HS-27A (cell line): ENCODE measurements at places on chromosomes 6 and 20.
A peak's percentile ranks its signal among the peaks of the same experiment; 100 is the strongest.

- no peak for DNase-seq
Observed at GRCh38 chr20:16666272-16666671, 63.6 kb upstream of the SNRPB2 start.

DNA sequence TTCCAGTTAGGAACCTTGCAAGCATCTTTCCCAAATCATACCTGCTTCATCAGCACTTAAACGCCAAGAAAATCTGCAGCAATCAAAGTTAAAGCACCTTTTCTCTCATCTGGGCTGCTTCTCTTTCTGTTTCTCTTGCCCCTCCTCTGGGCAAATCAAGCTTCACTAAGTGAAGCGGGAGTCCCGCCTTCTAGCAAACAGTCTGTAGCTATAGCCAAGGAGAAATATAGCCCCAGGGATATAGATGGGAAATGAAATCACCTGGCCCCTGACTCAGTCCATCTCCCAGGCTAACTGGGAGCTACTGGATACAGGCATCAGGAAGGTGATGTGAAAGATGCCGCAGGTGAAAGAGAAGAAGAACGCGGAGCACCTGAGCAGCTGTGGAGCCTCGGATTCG, 481.9 kb downstream of the C6orf118 start:
- DNase-seq = no peak

DNA sequence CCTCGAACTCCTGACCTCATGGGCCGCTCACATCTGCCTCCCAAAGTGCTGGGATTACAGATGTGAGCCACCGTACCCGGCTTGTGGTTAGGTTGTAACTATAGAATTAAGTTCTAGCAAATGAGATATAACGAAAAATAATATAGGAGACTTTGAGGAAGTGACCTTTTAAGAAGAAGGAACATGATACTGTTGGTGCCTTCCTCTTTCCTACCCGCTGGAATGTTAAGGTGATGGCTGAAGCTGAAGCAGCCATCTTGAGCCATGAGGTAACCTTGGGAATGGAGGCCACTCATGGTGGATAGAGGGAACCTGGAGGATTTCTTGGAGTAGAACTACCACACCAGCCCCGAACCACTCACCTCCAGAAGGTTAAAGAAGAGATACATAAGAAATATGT, 48.1 kb upstream of the MDGA1 start:
- no peak for DNase-seq

GRCh38 chr6:34836451-34836850, 44.6 kb downstream of the BLTP3A start:
- DNase-seq = no peak

- no peak for DNase-seq
Observed at GRCh38 chr20:46308258-46309157, at the start of gene CDH22. CDH22 (minus strand) TSS chr20:46308498; CDS start chr20:46251294, 57,204 bp downstream.

DNA sequence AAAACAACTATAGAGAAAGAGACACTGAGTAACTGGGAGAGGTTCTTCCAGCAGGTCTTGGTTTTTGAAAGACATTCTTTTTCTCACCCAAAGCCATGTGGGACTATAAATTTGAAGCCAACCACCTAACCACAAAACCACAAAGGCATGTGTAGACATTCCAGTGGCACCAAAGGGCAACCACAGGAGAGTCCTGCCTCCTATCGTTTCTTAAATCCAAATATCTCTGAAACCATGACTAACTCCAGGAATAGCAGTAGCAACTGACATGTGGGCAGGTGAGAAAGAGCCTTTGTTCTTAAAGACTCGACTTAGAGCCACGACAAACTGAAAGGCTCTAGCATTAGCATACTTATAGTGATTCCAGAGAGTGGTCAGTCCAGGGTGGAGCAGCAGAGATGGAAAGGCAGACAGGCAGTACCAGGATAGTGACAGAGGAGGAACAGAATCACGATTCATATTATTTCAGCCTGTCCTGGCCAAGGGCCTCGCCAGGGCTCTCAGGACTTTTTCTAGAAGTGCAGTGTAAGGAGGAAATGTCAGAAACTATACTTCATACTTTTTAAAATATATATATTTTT, 9.4 kb upstream of the COL9A1 start:
- DNase-seq = peak; percentile 53

DNA sequence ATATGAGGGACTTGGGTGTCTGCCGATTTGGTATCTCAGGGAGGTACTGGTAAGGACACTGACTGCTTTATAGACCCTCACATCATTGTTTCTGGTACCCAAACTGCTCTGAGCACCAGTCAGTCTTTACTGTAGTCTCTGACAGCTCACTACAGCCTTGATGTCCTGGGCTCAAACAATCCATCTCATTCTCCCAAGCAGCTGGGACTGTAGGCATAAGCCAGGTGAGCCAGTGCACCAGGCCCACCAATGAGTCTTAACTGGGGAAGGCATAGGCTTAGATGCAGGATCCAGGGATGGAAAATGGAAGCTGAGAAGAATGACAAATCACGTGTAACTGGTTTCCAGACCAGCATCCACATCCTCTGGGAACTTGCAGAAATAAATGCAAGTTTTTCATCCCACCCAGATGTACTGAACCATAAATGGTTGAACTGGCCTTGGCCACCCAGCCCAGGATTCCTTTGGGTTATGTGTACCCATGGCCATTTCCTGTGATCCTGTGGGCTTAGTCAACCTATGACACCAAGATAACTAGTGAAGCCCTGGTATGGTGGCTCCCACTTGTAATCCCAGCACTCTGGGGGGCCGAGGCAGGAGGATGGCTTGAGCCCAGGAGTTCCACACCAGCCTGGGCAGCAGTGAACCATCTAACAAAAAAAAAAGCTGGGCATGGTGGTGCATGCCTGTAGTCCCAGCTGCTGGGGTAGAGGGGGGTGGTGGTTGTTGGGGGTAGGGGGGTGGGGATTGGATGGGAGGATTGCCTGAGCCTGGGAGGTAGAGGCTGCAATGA, 5.8 kb downstream of the TUBB start:
- DNase-seq = no peak

GRCh38 chr20:44765701-44766347, 20.2 kb downstream of the KCNK15 start:
- DNase-seq = no peak

DNA sequence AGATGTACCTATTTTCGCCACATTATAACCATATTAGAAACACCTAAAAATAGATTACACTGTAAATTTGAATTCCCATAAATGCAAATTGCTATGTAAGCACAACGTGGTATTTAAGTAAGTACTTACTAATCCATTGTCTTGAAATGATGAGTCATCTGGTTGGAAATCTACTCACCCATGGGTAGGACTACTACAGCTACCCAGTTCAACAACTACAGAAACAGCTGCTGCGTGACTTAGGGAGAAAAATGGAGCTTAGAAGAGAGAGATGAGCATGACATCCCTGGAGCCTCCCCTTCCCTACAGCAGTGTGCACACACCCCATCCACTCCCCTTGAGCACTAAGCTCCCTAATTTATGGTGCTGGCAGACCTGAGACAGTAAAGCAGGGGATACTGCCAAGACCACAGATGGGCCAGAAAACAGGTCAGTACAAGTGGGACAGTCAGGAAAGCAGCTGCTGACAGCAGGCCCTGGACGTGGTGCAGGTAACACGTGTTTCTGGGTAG, 26.9 kb downstream of the RRAGD start:
- no peak for DNase-seq

DNA sequence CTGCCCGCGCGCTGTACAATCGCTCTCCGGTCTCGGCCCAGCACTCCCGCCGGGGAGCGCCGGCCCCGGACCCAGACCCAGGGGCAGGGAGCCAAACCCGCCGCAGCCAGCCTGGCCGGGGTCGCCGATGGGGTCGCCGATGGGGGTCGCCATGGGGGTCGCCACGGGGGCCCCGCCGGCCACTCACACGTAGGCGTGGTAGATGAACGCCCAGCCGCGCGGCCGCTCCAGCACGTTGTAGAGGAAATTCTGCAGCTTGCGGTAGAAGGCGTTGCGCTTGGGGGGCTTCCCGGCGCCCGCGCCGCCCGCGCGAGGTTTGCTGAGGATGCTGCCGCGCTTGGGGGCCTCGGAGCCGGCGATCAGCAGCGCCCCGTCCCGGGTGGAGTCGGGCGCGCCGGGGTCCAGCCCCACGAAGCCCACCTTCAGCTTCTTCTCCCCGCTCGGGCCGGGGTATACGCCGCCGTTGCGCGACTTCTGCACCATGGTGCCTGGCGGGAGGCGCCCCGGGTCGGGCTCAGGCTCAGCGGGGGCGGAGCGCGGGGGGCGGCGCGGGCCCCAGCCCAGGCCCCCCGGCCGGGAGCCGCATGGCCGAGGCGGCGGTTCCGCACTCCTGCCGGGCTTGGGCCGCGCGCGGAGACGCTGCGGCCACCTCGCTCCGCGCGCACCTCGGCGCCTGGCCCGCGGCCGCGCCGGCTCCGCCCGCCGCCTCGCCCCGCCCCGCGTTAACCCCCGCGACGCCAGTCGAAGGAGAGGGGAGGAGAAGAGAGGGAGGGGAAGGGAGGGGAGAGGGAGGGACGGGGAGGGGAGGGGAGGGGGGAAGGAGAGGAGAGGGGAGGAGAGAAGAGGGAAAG, at the start of gene KCNQ2:
TSS of gene KCNQ2 (minus strand) at position 675 of the 851 bp plus-strand sequence. CDS start at position 483, 192 bp downstream.
- DNase-seq = no peak

- DNase-seq = no peak
Observed at GRCh38 chr6:74574794-74575193, 631.1 kb downstream of the COL12A1 start.

- no peak for DNase-seq
Observed at GRCh38 chr6:906920-907319, 214.0 kb upstream of the EXOC2 start.

GRCh38 chr20:3218307-3218988, 9.2 kb downstream of the ITPA start:
- DNase-seq = no peak

- no peak for DNase-seq
Observed at GRCh38 chr20:44683263-44684046, 31.7 kb upstream of the CCN5 start.

DNA sequence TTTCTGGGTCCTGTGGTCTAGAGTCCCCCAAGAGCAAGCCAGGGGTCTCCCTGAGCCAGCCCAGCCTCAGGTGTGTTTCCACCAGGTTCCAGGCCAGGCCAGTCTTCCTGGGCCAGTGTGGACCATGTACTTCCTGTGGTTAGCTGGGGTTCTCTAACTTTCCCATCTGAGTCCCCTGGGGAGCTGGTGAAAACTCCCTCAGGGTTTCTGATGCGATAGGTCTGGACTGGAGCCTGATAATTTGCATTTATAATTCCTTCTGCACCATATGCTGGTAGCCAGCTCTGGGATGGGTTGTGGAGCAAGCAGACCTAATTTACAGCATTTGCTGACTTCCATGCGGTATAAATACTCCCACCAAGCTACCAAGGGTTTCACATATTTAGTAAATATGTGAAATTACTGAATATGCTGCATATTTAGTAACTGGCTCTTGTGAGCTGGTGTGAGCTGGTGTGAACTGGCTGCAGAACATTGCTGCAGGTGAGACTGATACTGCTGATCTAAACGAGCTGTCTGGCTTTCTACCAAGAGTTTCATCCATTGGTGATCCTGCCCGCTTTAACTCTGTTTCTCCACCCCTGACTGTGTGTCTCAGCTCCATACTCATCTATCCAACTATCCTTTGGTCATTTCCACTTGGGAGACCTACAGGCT, 62.6 kb downstream of the RIN2 start:
- no peak for DNase-seq

- DNase-seq = no peak
Observed at GRCh38 chr6:30793521-30794194, 49.3 kb upstream of the IER3 start.

DNA sequence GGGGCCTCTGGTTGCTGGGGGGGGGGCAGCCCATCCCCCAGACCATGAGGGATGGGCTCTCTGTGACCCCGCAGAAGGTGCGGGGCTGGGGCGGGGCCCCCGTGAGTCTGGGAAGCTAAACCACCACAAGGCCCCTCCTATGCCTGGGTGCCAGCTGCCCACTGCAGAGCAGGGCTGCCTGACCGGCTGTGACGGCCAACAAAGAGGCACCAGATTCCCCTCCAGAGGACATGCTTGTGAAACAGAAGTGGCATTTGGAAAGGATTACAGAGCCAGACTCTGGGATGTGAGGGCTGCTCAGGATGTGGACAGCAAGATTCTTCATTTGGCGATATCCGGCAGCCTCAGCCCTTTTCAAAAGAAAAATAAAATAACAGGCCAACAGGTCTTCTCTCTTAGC, 16.5 kb upstream of the NTSR1 start:
- no peak for DNase-seq

DNA sequence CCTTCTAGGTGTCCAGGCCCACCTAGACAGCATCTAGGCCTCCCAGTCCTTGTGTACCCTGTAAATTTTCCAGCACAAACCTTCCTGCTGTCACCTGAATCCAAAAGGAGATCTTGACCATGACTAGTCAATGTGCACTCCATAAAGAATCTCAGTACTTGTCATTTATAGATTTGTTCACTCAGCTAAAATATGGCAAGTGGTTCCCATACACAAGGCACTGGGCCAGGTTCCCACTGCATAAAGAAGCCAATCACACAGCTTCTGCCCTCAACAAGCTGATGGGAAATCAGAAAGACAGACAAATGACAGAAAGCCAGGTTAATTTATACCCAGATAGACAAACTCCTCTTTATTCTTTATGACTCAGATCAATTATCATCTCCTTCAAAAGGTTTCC, 526.8 kb downstream of the CD83 start:
- no peak for DNase-seq

DNA sequence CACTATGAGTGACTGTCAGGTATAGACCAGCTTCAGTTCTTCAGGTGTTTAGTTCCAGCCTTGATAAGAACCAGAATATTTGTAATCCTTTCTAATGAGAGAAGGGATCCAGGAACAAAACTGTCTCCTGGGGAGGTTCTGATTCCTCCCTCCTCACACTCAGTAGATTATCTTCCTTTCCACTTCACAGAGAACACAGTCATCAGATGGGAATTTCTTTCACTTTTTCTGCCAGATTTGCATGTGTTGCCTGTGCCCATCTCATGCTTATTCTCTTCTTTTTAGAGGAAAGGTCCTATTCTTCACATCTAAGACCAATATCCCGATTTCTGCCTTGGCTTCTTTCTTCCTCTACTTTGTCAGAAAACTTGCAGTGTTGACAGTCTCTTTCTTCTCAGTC, 50.8 kb downstream of the CD109 start:
- no peak for DNase-seq

DNA sequence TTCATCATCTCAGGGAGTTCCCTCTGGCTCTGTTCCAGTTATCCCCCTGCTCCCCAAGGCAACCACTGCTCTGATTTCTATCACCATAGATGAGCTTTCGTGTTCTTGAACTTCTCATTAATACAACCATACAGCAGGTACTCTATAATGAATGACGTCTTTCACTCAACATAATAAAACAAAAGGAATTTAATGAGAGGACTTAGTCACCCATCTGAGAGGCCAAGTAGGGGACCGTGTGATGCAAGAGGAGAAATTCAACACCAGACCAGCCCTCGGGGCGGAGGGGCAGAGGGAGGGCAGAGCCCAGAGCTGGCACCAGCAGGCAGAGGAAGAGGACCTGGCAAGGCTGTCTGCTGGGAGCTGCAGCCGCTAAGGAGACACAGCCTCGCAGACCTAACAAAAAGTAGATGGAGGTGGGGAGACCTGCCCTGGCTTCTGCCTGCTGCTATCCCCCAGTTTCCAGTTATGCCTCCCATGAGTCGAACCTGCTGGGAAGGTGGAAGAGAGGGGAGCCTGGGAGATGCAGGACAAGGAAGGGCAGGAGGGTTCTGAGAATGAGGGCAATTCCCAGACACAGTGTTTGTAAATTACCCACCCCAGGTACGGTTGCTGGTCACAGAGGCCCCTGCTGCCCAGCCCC, 13.8 kb downstream of the CCN5 start:
- DNase-seq = peak; percentile 92
